ENCODE measurements at places on chromosomes 6 and 20.

DNA sequence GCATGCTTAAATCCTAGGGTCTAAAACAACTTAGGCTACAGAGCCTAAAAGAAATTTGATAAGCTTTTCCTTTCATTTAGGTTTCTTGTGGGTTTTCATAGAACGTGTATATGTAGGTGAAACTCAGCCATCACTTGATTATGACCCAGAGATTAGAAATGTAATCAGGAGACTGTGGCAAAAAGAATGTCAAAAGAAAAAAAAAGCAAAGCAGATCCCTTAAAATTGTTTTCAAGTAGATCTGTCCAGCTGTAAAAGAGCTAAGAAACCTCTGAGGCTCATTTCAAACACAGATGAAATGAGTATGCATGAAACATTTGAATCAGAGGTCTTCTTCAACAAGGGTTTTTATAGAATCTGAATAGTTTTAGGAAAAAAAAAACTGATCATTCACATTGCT, 341.3 kb upstream of the PRDM1 start:
- no peak for DNase-seq

GRCh38 chr6:29924287-29924686, 18.0 kb upstream of the HLA-A start:
- no peak for DNase-seq

GRCh38 chr6:85363870-85364269, 86.0 kb upstream of the NT5E start:
- no peak for DNase-seq

- no peak for DNase-seq
Observed at GRCh38 chr6:40928307-40928706, 110.7 kb downstream of the UNC5CL start.

DNA sequence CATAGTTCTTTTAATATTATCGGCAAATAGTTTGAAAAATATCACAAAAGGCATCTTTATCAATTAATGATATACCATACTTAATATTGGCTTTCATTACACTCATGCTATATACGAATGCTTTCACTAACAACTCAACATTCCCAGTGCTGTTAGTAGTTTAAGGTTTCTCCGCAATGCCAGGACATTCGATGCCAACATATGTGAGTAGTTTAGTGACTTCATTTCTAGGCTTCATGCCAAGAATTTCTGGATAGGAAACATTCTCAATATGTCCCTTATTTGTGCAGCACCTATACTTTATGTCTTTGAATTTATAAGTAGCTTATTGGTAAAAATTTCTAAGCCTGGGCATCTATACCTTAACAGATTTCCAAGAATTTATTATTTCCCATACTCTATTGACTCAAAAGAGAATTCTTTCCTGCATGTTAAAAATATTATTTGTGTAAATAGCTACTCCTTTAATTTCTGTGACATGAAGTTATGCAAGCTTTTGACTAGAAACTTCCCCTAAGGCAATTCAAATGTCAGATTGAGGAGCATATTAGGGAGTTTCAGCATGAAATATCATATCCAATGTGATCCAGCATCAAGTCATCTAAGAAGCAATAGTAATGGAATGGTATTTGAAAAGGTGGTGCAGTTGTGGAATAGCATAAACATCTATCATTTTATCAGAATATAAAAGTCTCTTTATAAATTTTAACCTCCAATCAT, 236.0 kb upstream of the STXBP5 start:
- DNase-seq = peak; percentile 53

DNA sequence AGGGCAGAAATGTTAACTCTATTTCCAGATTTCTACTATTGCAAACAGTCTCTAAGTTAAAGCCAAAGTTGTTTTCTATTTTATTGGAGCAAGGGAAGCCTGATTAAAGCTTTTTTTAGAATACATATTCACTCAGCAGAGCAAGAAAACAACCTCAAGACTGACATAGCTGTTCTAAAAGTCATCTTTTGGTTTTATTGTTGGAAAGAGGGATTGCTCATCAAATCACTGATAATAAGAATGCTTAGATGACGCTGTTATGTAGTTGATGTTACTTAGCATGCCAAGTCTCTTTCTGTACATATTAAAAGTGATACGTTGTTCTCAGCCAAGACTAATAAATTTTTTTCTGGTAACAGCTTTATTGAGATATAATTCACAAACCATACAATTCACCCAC, 172.6 kb upstream of the LAMA2 start:
- no peak for DNase-seq
